Small intestine (tissue), 16 donors: ENCODE measurements at places on chromosomes 4 and X. TPM values are rescaled to one million over a fixed set of nuclear protein-coding genes. Genes with fewer than 3 reads are reported as not detected.

DNA sequence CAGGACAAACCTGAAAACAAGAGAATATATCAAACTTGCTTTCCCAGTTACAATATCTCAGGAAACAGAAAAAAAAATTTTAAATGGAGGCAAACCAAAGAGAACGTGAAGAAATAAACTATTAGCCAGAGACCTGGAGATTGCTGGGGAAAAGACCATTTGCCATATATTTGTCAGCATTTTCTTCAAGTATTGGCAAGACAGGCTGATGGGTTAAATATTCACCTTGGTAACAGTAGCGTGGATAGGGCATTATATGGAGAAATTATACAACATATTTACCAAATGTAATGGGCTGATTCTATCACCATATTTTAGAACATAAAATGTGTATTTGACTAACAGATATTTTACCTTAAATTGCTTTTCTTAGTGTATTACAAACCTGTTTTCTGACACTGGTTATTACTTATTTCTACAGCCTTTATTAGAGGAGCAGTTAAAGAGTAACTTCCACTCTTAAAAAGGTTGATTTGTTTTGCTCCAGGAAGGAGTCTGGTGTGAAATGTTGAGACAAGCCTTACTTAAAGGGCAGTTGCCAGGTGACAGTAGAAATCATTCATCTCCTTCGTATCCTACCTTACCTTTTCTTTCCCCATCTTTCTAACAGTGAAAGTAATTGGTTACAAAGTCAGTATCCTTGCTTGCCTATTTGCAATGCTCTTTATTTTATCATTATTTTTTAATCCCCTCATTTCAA is 575.5 kb downstream of the GBA3 start:
- DNase-seq = no peak
- no peaks in the 10 kb centered on the region for H3K4me1 ChIP-seq
- no peaks in the 10 kb centered on the region for H3K27me3 ChIP-seq

The GAGE1 gene
- polyA plus RNA-seq = not detected

The USP17L17 gene
- polyA plus RNA-seq = not detected

DNA sequence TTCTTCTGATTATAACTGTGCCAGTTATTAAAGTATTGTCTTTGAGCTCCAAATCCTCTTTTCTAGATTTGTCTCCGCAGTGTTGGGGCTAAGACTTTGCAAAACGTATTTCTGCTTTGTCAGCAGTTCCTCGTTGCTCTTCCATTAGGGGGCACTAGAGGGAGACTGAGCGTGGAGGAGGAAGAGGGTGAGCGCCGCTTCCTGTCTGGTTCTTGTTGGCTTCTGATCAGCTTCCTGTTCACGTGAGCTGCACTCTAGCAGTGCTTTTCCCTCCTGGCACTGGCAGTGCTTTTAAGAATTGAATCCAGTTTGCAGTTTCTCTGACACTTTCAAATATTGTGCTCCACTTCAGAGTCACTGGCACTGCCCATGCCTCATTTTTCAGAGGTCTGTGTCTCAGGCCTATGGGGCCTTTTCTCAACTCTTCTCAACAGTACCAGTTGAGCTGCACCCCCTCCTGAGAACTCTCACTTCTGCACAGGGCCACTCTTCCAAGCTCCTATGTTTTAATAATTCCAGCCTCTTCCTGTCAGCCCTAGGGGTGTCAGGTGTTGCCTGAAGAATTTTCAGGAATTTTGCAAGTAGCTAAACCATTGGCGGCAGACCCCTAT is 54.4 kb upstream of the LCORL start:
- H3K36me3 ChIP-seq = no peaks in the 10 kb centered on the region
- no peaks in the 10 kb centered on the region for H3K4me1 ChIP-seq
- no peaks in the 10 kb centered on the region for H3K27me3 ChIP-seq
- DNase-seq = peak; percentile 35
- no peak overlapping the region for H3K4me3 ChIP-seq

The CFP gene
- 4.0 TPM for polyA plus RNA-seq

DNA sequence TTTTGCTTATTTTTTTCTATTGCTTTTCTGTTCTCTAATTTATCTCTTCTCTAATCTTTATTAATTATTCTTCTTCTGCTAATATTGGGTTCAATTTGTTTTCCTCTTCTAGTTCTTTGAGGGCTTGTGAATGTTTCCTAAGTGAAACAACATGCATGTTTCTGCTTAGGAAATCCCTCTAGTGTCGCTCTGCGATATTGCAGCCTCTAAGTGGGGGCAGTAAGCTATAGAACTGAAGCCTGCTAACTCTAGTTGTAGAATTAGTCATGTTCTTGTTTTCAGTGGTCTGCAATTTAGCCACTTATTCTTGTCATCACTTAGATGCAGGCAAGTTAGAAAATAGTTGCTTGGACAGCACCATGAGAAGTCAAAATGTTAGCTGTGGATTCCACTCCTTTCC is 222.6 kb downstream of the SPIN4 start:
- no peak overlapping the region for H3K27ac ChIP-seq
- no peaks in the 10 kb centered on the region for H3K4me1 ChIP-seq
- no peaks in the 10 kb centered on the region for H3K27me3 ChIP-seq
- no peak overlapping the region for H3K4me3 ChIP-seq
- DNase-seq = no peak

DNA sequence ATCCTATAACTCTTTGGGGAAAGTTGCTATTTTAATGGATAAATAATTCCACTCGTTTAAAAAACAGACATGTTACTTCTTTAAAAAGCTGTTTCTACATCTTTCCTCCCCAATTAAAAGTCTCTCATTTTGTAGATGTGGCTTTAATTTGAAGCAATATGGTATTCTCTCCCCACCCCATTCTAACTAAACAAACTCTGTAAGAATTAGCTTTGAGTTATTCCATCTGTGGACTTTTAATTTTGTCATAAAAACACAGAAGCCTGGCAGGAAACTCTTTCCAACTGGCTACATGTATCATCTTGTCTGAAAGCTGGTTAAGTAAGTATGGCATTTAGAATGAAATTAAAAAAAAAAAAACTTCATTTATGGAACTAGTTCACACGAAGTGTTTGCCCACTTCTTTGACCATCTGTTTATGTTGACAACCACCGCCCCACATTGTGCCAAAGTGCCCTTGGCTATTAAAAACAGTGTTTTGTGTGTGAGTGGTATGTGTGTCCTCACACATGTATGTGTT is 140.3 kb downstream of the NAA11 start:
- no peak overlapping the region for H3K4me3 ChIP-seq
- H3K36me3 ChIP-seq = no peaks in the 10 kb centered on the region
- no peaks in the 10 kb centered on the region for H3K27me3 ChIP-seq
- H3K27ac ChIP-seq = no peak overlapping the region

The SLC10A6 gene
- not detected for polyA plus RNA-seq

DNA sequence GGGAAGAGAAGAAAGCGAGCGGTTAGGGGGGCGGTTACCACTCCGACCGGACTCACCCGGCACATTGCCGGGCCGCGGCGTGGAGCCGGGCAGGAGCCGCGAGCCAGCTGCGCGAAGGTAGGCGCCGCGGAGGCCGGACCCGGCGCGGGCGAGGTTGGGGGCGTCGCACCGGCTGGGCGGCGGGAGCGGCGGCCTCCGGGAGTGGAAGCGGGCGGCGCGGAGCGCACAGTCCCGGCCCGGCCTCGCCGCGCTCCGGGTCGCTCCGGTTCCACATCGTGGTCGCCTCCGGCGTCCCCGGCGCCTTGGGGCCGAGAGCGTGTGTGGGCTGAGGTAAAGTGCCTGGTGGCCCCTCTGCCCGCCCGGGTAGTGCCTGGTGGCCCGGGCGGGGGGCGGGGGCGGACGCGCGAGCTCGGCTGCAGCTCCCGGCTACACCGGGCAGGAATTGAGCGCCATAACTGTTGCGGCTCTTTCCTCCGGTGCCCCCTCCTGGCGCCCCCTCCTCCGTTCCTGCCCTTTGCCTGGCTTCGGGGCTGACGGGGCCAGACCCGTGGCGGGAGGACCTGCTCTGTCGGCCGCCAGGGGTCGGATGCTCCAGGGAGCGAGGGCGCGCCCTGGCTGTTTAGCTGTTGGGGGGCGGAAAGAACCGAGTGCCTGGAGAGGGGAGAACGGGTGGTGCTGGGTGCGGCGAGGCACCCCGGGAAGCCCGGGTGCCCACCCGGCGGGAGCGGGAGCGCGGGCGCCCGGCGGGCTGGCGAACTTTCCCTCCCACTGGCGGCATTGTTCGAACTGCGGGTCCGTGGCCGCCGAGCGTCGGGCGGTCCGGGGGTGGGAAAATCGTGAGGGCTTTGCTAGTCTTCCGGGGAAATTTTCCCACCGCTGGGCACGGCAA is 626 bp downstream of the JADE3 start:
- peak overlapping the region; percentile 53 for H3K4me3 ChIP-seq

DNA sequence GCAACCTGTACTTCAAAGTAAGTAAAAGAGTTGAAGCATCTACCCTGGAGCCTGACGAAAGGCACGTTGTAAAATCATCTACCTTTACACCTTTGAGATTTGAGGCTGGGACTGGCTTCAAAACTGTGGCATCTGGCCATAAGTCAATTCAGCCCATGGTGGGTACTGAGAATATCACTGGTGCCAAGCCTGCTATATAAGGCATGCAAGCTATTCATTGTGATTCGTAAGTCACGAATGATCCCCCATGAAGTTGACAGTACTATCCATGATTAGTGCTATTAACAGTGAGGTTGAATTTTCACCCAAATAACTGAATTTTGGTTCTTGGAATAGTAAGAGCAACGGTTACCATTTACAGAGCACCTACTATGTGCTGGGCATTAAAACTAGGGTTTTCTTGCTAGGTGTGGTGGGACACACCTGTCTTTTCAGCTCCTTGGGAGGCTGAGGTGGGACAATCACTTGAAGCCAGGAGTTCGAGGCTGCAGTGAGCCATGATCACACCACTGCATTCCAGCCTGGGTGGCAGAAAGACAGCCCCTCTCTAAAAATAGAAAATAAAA is 39.8 kb downstream of the IRF2 start:
- H3K4me3 ChIP-seq = no peak overlapping the region
- peaks cover 10% of the 10 kb centered on the region for H3K4me1 ChIP-seq
- no peak overlapping the region for H3K27ac ChIP-seq
- H3K36me3 ChIP-seq = peaks cover 25% of the 10 kb centered on the region
- H3K27me3 ChIP-seq = no peaks in the 10 kb centered on the region
- no peak for DNase-seq

DNA sequence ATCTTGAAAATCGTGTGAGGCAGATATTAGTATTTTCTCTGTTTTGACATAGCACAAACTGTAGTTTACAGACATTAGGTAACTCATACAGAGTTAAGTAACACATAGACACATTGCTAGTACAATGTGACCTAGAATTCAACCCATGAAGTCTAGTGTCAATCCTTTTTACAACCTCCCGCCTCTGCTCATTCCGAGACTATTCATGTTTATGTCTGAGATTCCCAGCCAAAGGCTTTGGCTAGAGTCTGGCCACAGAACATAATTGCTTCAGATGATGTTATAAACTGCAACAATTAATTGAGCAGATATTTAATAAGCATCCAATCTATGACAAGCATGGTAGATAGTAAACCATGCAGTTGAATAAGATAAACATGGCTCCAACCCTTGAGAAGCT is 841.0 kb downstream of the STIM2 start:
- H3K4me3 ChIP-seq = no peak overlapping the region
- no peak for DNase-seq
- H3K27ac ChIP-seq = no peak overlapping the region

DNA sequence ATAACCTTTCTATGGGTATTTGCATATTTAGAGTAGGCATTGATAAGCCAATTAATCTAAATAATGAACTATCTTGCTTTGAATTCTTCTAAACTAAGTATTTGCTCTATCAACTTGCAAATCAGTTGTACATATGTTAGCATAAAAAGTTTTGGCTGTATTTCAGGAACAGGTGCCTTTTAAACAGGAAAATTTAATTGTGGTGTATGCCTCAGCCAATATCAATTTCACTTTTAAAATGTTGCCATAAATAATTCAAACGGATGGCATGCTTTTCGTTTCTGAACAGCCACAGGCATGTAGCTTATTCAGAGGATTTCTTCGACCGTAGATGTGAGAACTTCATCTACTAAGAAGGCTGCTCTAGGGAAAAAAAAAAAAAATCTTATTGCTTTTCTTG is 99.9 kb downstream of the DCLK2 start:
- no peak overlapping the region for H3K27ac ChIP-seq
- peaks cover 3% of the 10 kb centered on the region for H3K4me1 ChIP-seq
- H3K27me3 ChIP-seq = no peaks in the 10 kb centered on the region
- no peak for DNase-seq
- no peak overlapping the region for H3K4me3 ChIP-seq

DNA sequence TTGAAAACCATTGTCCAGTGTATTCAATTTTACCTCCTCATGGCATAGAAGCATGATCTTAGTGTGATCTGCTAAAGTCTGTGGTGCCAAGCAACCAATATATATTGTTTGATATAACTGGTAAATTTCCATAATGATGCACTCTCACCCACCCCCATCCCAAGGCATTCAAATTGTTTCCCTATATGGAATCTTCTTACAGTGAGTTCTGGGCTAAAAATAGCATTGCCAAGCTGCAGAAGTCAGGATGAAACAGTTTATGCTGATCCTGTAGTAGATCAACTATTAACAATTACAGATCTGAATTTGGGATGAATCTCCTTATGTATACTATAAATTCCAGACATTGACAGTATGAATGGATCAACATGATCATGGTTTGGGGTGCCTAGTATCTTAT is 20.9 kb downstream of the FGF13 start:
- H3K4me1 ChIP-seq = no peaks in the 10 kb centered on the region
- H3K4me3 ChIP-seq = no peak overlapping the region
- H3K36me3 ChIP-seq = no peaks in the 10 kb centered on the region

DNA sequence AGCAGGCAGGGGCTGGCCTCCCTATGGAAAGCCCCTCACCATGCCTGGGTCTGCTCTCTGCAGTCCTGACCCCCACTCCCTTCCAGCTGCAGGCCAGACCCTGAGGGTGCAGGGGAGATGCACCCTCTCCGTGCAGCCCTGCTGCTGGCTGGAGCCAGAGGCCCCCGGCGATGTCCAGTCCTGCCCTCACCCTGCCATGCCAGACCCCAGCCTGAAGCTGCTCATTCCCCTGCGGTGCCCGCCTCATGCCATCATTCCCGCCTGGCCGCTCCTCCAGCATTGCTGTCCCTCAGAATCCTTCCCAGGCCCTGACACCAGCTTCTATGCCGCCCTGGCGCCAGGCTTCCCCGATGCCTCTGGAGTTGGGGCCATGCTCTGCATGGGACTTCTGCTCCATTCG is 72.4 kb downstream of the SORCS2 start:
- H3K27me3 ChIP-seq = no peaks in the 10 kb centered on the region
- DNase-seq = no peak
- H3K27ac ChIP-seq = no peak overlapping the region

- DNase-seq = no peak
- peaks cover under 1% of the 10 kb centered on the region for H3K4me1 ChIP-seq
- no peaks in the 10 kb centered on the region for H3K36me3 ChIP-seq
- H3K27ac ChIP-seq = no peak overlapping the region
- H3K27me3 ChIP-seq = no peaks in the 10 kb centered on the region
- no peak overlapping the region for H3K4me3 ChIP-seq
Observed at GRCh38 chr4:8539661-8540060, 40.5 kb upstream of the GPR78 start.

- H3K27ac ChIP-seq = no peak overlapping the region
- no peaks in the 10 kb centered on the region for H3K4me1 ChIP-seq
- H3K27me3 ChIP-seq = no peaks in the 10 kb centered on the region
- no peaks in the 10 kb centered on the region for H3K36me3 ChIP-seq
- H3K4me3 ChIP-seq = no peak overlapping the region
Observed at GRCh38 chr4:176261018-176261417, 8.0 kb downstream of the ASB5 start.

GRCh38 chr4:133152330-133152821 is 3.3 kb downstream of the PCDH10 start:
- no peak overlapping the region for H3K4me3 ChIP-seq
- H3K27ac ChIP-seq = no peak overlapping the region
- H3K4me1 ChIP-seq = no peaks in the 10 kb centered on the region
- peak; percentile 6 for DNase-seq
- H3K36me3 ChIP-seq = no peaks in the 10 kb centered on the region

The TLR3 gene
- polyA plus RNA-seq = 5.4 TPM

The PPP4R3C gene
- polyA plus RNA-seq = not detected

The RAB9A gene
- polyA plus RNA-seq = 25.3 TPM
